ENCODE measurements at places on chromosomes 2 and 18.

DNA sequence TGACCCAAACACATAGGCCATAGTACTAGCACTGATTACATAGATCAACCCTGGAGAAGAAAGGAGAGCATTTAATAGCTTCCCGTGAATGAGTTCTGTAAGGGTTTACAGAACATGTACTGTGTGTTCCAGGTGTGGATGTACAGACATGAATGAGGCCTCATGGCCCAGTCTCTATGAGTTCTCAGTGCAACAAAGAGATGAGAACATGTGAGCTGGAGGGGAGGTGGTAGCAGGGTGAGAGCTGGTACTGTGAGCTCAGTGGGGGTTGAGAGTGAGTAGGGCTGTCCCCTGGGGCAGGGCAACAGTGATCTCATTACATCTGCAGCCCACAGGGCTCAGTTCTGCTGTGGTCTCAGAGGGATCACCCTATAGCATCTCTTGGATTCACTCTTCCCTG is 42.6 kb upstream of the SPRED2 start:
- no peak for DNase-seq

DNA sequence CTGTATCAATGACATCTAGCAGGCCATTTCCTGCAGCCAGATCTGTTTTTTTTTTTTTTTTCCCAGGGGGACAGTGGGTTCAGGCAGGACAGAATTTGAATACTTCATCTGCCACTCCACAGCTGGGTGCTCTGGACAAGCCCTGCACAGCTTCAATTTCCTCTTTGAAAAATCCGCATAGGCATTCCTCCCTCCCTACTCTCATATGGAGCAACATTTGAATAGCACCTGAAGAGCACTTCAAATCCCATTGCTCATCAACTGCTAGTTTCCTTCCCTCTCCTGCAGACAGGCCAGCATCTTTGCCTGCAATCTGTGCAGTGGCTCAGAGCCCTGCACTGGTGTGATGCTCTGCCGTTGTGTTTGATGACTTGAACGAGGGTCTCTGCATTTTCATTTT is 326.3 kb downstream of the TSN start:
- no peak for DNase-seq

- no peak for DNase-seq
Observed at GRCh38 chr2:105781274-105781978, 36.7 kb downstream of the NCK2 start.

DNA sequence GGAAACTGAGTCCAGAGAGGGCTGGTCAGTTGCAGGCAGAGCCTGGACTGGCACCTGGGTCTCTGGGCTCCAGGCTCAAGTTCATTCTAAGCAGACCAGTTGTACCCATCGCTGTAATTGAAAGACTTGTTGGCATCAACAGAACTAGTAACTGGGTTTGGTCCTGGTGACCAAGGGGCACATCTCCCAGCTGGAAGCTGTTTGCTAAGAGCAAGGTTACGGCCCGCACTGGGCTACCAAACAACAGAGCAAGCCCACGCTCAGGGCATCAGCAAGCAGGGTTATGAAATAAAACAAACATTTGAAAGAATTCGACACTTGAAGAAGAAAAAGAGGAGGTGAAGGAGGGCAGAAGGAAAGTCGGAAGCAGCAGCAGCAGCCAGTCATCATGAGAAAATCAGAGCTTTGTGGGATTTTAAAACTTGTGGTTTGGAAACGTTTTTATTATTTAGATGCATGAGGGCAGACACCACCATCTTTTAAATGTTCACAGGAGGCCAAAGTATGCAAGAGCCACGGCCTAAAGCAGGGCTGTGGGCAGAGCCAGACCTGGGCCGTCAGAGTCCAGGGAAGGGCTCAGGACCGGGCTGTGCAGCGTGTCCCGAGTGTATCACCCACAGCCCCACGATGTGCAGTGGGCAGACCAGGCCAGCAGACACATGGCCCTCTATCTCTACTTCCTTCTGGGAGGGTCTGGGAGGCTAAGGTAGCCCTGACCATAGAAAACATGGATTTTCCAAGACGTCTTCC is 220.3 kb downstream of the BCL2 start:
- no peak for DNase-seq

DNA sequence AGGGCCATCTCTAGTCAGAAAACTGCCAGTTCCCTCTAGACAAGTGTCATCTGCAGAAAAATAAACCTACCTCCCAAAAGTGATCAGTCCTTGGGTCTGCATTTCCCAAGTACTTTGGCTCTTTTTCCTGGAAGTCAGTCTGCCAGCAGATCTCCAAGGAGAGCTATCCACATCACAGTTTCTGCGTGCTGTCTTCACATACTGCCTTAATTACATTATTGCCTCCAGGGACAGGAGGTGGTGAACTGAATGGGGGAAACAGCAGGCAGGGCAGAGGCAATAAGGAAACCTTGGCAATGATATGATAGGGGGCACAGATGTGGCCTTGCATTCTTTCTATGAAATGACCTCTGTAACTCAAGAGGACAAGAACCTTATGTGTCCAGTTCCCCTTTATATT is 105.9 kb upstream of the SIX2 start:
- no peak for DNase-seq

DNA sequence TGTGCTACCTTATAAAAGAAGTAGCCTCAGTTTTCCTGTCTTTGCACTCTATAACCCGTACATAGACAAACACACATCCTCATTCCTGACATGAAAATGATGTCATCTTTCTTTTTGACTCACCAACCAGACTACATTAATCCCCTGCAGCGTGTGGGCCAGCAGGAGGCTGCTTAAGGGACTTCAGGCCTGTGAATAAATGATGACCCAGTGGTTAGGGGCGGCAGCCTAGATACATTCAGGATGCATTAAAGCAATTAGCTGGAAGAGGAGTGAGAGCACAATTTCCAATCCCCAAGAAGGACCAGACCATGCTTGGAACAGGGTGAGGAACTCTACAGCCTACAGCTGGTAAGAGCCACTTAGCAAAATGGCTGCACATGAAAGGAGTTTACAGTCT is 57.3 kb upstream of the KLF7 start:
- DNase-seq = no peak

GRCh38 chr18:39604836-39605235 is 2039.2 kb upstream of the CELF4 start:
- DNase-seq = no peak

GRCh38 chr2:8059255-8059654 is 622.6 kb upstream of the ID2 start:
- no peak for DNase-seq

- no peak for DNase-seq
Observed at GRCh38 chr18:34562252-34562870, 147.7 kb upstream of the DTNA start.

- no peak for DNase-seq
Observed at GRCh38 chr2:210922419-210922818, 366.0 kb downstream of the CPS1 start.

Measured in mucosa of descending colon (tissue), 3 donors.